ENCODE measurements at places on chromosomes 1 and 21. TPM values are rescaled to one million over a fixed set of nuclear protein-coding genes. Genes with fewer than 3 reads are reported as not detected.

DNA sequence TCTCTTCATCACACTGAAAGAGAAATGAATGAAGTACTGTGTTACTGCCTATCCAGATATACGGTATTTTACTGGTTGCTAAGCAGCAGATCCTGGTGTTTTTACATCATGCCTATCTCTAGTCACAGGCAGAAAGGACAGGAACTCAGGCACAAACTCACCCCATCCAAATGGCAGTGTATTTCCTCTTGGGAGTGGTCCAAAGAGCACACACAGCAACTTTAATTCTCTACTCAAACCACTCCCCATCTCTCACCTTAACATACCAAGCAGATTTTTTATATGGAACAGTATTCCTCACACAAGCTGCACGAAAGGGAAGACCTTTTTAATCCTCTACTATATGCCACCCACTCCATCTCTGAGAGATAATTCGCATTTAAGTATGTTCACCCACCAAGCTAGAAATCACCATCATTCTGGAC lies 27.3 kb downstream of the EIF4G3 start:
- peak; percentile 74 for DNase-seq

DNA sequence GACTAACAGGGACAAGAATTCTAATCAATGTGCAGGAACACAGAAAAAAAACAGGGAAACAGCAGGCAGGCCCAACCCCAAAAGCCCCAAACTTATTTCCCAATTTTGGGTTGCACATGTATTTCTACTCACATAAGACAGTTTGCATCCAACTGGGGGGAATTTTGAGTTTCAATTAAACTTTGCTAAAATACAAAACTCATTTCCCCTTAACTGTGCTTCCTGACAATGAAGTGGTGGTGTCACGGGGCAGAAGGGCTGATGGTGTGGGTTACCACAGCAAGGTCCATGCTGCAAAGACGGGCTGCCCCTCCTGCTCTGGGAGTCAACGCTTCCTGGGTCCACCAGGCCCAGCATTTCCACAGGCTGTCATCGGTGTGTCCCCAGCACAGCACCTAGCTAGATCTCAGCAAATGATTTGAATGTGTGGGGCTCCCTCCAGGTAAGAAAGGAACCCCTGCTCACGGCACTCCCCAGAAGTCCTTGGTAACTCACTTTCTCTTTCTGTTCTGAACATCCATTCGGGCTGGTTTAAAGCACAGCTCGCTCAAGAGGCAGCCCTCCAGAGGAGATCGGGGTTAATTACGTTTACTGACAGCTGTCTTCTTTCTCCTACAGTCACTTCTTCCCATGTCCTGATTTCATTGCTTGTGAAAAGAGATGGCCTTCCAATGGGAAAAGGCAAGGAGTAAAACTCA lies 27.4 kb downstream of the HIVEP3 start:
- no peak for DNase-seq

DNA sequence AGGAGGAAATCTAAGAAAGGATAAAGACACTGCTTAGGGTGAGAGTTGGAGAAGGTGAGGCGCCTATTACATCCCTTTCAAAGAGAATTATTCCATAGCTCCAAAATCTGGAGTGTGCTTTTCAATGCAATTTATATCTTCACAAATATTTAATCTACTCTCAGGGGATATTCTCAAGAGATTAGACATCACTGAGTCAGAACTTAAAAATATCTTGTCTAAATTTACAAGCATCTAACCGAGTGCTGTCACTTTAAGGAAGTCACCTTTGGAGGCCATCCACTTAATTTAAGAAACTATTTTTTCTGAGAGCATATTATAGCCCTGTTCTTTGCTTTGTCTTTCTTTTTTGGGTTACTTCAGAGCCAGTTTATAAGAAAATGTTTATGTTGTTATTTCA lies 134.6 kb downstream of the TNFSF18 start:
- no peak for DNase-seq

Gene NBPF20
- polyA plus RNA-seq: 1.3 TPM

Gene IGSF3
- polyA plus RNA-seq: 31.6 TPM

Gene PTAFR
- 2.5 TPM for polyA plus RNA-seq

Gene LUZP1
- 31.9 TPM for polyA plus RNA-seq

Data from left lung (tissue), 14 donors.